ENCODE measurements at places on chromosomes 3 and 15.

DNA sequence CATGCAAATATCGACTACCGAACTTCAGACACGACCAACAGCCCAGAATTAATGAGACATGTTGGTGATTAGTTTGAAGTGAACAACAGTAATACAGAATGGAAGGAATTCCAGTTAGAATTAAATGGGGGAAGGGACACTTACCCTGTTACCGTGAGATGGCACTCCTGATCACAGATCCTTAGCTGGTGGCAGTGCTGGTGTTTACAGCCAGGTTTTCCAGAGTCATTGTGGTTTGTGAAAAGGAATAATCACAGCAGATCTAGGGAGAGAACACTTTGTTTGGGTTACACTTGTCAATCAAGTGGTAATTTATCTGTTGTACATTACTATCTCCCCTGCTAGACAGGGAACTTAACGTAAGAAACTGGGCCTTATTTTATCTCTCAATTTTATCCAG is 217.4 kb downstream of the ADAMTS9 start:
- no peak for DNase-seq

GRCh38 chr3:9238276-9238675 is 11.2 kb downstream of the SRGAP3 start:
- no peak for DNase-seq

DNA sequence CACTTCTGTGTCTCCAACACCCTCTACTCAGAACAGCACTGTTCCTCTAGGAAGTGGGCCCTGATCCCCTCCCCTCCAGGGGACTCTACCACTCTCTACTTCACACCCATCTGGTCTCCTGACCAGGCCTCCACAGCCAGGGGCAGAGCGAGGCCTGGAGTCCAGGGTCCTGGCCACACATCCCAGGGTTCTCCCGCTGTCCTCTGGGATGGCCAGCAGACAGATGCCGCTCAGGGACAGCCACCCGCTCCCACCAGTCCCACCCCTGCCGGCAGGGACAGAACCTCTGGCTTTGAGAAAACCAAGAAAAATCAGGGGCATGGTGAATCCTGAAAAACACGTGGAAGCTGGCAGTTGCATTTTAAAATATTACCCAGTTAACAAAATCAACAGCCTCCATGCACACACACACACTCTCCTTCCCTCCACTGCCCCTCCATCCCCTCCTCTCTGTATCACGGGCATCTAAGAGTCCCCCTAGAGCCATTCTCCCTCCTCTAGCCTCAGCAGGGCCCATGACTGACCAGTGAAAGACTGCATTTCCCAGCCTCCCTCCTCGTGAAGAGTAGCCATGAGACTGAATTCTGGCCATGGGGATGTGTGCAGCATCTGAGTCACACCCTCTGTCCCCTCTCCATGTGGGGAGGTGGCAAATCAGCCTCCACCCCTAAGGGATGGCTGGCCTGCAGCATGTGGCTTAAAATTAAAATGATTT is 32.1 kb upstream of the IQSEC1 start:
- DNase-seq = no peak

DNA sequence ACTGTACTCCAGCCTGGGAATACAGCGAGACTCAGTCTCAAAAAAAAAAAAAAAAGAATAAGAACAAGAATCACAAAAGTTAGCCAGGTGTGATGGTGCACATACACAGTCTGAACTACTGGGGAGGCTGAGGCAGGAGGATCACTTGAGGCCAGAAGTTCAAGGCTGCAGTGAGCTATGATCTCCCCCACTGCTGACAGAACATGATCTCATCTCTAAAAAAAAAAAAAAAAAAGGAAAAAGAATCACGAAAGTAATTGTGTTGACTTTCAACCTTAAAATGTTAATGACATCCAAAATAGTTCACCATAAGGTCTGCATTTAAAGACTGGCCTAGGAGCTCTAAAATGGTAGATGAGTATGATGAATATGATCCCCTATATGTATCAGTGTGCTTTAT is 68.0 kb upstream of the MAP4 start:
- no peak for DNase-seq

GRCh38 chr3:144499001-144499930 is 527.6 kb downstream of the DIPK2A start:
- DNase-seq = no peak

- no peak for DNase-seq
Measured at GRCh38 chr15:40995656-40996055, 42.4 kb downstream of the CHAC1 start.

GRCh38 chr3:152209060-152209459 is 59.7 kb upstream of the MBNL1 start:
- no peak for DNase-seq
